ENCODE measurements at places on chromosomes 13 and 19.

DNA sequence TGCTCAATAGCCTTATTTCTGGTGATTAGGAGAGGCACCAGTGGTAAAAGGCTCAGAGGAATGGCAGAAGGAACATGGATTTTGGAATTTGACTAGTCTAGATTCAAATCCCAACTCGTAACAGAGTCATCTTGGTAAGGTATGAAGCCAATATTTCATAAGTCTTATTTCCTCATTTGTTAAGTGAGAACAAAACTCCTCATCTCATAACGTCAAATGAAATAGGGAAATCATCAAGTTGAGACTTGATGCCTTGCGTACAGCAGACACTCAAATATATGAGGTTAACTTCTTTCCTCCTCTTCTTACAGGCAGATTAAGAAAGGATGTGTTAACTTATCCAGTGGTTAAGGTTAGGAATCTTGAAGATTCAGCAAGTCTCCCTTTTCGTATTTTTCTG lies 189.2 kb downstream of the DLEU7 start:
- no peak for DNase-seq

- DNase-seq = no peak
Observed at GRCh38 chr19:31979949-31980670, 365.3 kb upstream of the ZNF507 start.

- DNase-seq = peak; percentile 42
Observed at GRCh38 chr13:67043901-67044300, 186.2 kb downstream of the PCDH9 start.

- no peak for DNase-seq
Observed at GRCh38 chr13:90502762-90503161, 844.7 kb upstream of the MIR17HG start.

DNA sequence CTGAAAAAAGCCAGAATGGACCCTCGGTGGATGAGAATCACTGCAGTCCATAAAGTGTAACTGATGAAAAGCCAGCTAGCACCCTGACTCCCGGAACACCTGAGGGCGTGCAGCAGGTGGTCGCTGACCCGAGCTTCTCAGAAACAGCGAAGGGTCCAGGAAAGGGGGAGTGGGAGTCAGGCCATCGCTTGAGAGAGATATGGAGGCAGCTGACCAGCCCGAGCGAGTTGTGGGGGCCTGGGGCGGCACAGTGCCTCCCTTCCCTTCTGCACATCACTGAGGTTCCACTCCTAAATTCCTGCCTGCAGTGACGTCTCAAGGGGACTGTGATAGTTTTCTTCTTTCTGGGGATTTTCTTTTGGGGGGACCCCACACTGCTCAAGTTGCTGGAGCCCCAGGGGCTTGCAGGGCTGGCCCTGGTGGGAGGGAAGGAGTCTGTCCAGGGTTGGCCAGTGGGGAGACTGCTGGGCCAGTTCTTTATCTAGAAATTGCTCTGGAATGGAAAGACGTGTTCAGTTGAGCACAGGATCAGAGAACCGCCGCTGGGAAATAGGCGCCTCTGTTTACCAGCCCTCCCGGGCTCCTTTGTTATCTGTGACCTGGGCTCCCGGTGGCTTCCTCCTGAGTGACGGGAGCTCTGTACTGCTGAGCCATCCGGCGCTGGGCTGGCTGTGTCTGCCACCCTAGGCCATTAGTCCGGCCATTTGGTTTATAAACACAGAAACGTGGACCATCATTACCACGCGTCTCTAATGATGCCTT lies 71.3 kb downstream of the RAB20 start:
- no peak for DNase-seq

DNA sequence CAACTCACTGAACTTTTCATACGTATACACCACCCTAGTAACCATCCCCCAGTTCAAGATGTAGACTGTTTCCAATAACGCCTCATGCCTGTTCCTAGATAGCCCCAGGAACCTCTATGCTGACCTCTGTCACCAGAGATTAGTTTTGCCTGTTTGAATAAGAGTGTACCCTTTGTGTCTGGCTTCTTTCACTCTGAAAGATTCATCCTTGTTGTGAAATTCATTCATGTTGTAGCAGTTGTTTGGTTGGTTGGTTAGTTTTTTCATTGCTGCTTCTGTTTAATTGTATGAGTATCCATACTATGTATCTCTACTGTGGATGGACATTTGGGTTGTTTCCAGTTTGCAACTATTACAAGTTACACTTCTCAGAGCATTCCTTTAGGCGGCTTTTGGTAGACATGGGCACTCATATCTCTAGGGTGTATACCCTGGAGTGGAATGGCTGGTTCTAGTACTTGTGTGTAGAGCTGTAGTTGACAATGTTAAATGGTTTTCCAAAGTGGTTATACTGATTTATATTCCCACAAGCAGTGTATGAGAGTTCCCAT lies 1.6 kb downstream of the RNASEH2B start:
- DNase-seq = no peak

- DNase-seq = no peak
Observed at GRCh38 chr13:78227709-78228108, 309.1 kb upstream of the EDNRB start.

- no peak for DNase-seq
Observed at GRCh38 chr19:47680858-47681332, 32.3 kb upstream of the EHD2 start.

DNA sequence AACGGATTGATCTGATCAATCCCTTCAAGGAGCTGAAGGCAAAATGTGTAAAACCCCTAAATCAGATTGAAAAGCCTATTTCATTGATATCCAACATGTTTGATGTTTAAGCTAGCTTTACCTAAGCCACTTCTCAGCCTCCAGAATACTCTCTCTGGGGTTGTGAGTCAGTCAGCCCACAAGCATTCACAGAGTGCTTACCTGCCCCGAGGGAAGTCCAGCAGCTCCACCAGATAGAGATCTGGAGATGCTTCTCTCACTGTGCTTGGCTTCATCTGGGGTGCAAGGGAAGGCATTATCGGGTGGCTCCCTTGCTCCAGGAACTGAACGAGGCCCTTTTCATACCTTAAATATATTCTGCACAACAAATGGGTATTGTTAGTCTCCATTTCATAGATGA lies 159.7 kb downstream of the OXGR1 start:
- no peak for DNase-seq

- DNase-seq = no peak
Observed at GRCh38 chr13:39370554-39370953, 232.4 kb downstream of the LHFPL6 start.

DNA sequence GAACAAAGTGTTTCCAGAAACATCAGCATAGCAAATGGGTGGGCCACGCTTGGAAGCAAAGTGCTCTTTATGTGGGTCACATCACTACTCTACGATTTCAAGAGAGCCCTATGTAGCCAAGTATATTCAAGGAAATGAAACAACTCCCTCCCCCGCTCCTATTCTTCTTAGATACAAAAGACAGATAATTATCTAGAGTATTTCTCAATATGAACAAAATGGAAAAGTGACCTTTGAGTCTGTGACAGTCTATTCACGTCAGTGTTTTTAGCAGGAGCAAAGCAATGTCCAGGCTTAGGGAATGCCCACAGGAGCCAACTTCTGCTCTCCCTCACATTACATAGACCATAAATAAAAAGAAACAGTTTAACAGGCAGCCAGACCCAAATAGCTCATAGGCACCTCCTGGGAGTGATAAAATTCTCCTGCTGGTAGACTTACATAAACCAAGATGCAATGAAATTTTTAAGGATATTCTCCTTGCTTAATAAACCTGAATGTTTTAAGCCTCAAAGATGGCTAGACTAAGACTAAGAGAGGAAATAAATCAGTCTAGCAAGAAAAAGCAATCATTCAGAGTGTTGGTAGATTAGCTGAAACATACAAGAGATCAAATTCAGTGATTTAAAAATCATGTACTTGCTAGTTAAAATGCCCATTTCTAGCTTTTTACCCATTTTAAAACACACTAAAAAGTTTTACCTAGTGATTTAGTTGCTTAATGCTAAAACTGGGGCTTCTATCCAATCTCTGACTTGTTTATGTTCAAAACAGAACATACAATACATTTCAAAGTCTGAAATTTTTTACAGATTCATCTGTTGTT lies 182.8 kb downstream of the RGCC start:
- DNase-seq = no peak

DNA sequence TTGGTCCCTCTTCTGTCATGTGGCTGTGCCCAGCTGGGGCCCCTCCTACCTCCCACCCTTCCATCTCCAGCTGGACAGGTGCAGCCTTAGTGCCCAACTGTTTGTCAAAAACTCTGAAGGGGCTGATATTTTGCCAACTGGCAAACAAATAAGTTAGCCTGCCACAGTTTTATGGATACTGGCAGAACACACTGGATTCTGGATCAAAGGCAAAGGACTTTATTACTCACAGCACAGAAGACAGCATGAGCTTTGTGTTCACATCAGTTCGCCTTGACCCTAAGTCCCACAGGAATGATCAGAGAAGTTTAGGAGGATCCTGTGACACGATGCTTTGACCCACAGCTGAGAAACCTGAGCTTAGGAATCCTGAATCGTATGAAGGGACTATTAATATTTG lies 16.4 kb downstream of the KLK2 start:
- DNase-seq = no peak

All from fibroblast of skin of left quadriceps (primary cell).